Right cardiac atrium (tissue), 5 donors: ENCODE measurements at places on chromosomes 2 and 18.
A peak's percentile ranks its signal among the peaks of the same experiment; 100 is the strongest.

- no peak for DNase-seq
These were observed 236.7 kb upstream of the MYT1L start for GRCh38 chr2:2567776-2568175.

DNA sequence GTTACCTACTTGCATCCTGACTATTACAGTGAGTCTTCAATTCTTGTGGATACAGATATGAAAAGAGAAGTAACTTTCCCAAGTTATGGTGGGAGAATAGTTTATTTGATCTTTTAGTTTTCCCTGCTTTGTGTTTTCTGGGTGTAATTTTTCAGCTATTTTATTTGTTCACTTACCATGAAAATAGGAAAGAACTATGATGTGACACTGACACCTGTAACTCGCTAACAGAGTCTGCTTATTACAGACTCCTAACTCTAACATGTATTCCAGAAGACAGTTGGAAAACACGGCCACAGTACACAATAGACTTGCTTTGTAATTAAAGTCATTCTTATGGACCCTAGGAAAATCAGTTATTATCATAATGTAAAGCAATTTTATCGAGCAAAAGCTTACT, 323.2 kb downstream of the LRRTM1 start:
- no peak for DNase-seq

GRCh38 chr2:84942964-84943421, 28.0 kb upstream of the KCMF1 start:
- no peak for DNase-seq

DNA sequence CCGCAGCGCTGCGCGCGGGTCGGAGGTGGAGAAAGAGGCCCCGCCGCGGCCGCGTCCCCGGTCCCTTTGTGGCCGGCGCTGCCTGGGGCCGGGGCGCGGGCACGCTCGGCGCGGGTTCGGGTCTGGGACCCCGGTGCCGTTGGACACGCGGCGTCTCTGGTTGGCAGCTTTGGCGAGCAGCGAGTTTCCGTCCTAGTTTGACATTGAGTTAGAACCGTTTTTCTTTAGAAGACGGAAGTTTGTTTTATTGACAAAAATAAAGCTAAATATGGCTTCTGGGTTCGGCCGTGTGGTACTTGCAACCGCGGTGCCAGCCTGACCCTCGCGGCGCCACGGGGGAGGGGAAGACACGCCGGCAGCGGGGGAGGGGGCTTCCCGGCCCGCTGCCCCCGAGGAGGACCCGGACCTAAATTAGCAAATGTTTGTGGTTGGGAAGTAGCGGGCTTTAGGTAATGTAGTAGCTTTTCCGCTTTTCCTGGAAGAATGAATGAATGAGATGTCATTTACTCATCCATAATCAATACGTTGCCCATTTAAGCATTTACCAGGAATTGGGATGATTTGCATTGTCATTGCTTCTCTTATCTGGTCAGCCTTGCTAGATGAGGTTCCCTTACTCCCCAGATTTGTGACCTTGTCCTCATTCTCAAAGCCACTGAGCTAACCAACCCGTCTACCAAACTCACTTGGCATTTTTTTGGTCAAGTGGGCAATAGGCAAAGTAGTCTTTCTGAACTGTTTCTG, 530 bp downstream of the GALNT1 start:
- peak; percentile 73 for DNase-seq

DNA sequence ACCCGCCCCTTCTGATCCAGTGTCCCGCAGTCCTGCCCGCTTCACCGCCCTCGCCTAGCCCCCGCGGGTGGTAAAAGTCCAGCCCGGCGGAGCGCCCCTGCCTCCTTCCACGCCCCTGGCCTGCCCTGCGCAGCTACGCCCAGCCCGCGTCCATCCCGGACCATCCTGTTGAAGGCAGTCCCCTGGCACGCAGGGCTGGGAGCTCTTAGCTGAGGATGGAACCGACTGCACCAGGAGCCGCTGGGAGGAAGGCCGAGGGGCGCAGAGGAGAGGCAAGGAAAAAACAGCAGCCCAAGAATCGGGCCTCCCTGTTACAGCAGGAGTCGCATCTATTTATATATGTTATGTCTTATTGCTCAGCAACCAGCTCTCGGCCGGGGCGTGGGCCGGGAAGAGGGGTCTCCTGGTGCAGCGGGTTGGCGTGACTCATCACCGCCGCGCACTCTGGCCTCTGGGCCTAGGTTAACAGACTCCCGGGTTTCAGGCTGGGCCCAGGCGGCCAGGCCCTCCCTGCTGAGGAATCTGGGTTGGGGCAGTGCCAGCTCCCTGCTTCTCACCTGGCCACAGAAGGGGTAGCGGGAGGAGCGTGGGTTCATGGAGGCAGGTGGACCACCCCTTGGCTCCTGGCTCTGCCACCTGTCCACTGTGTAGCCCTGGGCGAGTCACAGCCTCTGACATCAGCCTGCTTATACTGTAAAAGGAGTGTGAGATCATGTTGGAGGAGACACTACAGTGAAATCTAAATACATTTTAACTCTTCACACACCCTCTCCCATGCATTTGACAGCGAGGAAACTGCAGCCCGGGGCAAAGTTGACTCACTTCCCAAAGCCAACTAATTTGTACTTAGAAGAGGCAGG, 13.4 kb upstream of the MAP3K2 start:
- peak; percentile 73 for DNase-seq

DNA sequence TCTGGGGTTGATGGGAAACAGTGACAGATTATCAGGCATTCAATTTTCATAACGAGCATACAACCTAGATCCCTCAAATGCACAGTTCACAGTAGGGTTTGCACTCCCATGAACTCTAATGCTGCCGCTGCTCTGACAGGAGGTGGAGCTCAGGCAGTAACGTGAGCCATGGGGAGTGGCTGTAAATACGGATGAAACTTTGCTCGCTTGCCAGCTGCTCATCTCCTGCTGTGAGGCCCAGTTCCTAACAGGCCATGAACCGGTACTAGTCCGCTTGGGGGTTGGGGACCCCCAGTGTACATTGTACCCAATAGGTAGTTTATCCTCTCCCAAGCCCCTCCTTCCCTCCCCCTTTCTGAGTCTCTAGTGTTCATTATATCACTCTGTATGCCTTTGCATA, 94.6 kb downstream of the PTH2R start:
- no peak for DNase-seq

- peak; percentile 18 for DNase-seq
These were observed 51.0 kb upstream of the CYP26B1 start for GRCh38 chr2:72198532-72199241.

- peak; percentile 36 for DNase-seq
These were observed 80.6 kb downstream of the TEX51 start for GRCh38 chr2:126979039-126980003.

DNA sequence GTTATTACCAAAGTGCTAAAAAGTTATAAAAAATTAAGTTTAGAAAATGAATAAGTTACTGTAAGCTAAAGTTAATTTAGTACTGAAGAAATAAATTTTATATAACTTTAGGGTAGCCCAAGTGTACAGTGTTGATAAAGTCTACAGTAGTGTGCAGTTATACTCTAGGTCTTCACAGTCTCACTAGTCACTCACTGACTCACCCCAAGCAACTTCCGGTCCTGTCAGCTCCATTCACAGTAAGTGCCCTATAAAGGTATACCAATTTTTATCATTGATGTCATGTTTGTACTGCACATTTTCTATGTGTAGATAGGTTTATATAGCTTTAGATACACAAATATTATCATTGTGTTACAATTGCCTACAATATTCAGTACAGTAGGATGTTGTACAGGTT, 518.3 kb upstream of the PIK3C3 start:
- no peak for DNase-seq

DNA sequence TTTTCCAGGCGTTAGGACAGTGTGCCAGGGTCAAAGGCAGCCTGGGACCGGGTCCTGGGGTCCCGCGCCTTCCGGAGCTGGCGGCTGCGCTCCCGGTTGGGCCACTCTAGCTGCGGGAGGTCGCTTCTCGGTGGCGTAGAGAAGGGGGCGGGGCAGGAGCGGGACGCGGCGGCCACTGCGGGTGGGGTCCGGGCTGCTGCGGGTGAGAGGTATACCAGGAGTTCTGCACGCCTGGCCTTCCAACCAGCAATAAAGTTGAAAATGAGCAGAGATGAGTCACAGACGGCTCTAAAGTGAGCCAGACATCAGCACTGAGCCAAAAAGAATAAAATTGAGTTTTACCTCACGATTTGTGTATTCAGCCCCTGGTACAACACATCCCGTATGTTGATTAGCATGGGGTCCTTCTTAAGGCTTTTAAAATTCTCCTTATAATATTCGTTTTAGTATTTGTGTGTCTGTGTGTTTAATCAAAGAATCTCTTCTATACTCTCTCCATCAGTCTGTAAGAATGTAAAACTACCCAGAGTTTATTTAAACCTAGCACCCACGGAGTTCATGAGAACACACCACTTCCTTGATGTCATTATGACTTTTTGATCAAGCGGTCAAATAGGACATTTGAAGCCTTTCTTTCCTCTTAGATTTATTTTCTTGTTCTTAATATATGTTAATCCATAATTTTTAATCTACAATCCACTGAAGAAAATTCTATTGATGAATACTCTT, at the start of gene C1GALT1C1L:
Gene C1GALT1C1L, minus strand, starts transcription at position 108 of the 729 bp plus-strand sequence. Its CDS starts 107 bp downstream, at position 1.
- peak; percentile 72 for DNase-seq

DNA sequence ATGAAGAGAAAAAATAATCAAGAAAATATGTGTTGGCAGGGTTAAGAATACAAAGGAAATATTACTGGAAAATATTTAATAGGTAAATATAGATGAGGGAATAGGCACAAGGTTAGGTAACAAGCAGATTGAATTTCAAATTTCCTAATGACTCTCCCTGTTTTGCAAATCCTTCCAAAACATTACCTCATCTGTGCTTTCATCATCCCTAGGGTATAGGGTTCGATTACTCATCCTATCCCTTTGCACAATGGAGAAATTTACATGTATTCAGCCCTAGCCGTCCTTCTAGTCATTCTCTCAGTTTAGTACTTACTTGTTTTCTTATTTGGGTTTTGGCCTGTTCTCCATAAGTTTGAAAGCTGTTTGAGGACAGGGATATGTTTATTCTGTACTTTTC, 864.6 kb upstream of the FSHR start:
- no peak for DNase-seq

DNA sequence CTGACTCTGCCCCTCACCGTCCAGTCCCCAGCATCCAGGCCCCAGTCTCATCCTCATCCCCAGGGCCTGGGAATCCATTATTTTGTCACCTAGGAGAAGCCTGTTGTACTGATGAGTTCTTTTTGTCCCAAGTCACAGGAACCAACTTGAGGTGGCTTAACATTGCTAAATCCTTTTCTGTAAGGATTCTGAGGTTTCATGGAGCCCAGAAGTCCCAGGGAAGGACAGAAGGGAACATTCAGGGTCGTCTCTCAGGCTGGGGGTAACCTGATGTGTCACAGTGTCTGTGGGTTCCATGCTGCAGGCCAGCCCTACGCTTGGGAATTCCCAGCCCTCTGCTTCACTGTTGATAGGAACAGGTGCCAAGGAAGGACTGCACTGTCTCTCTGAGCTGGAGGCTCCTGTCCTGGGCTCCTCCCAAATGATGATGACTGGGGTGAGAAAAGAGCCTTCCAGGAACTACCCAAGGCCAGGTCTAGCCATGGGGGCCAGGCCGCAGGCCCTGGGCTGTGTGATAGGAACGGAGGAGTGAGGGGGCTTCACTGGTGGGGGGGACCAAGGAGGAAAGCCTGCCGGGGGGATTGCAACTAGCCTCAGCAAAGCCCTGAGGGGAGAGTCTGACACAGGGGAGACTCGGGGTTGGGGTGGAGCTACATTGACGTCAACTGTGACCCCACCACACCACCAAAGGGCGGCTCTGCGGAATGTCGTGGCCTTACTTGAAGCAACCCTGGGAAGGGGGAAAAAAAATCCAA, 145.7 kb downstream of the SMAD7 start:
- peak; percentile 56 for DNase-seq

DNA sequence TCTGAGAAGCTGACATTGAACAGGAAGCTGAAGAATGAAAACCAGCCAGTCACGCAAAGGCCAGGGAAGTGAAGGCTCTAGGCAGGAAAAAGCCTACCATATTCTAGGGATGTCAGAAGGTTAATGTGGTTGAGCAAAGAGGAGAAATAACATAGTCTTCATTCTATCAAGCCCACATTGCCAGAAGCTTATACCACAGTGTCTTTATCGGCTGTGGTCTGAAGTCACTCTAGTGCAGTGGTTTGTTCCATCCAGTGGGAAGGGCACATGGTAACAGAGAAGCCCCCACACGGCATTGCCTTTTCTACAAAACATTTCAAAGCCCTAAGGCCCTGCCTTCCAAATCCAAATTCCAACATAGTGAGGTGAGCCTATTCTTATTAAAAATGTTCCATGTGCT, 311.3 kb downstream of the TNS1 start:
- no peak for DNase-seq

DNA sequence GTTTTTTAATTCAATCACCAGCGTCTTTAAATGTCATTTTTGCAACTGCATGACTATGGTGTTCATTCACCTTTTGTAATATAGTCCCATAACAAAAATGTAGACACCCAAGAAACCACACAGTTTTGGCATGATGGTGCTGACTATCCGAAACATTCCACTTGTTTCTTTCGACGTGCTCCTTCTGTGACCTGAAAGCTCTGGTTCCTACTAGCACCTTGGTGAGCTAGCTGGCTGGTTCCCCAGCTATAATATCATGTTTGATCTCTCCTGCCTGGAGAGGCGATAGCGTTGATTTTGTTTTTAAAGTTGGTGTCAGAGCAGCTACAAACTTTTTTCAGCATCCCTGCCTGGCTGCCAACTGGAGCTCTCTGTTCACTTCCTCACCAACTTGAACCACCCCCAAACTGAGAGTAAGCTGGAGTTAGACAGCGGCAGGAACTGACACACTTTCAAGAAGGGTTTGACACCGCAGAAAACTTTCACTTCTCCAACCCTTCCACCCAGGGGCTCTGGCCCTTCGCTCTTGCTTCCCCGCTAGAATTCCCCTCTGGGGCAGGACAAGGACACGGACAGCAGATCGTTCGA, 1.1 kb downstream of the ATAD2B start:
- DNase-seq = peak; percentile 57

GRCh38 chr2:86398500-86399474, 42.4 kb upstream of the KDM3A start:
- no peak for DNase-seq

DNA sequence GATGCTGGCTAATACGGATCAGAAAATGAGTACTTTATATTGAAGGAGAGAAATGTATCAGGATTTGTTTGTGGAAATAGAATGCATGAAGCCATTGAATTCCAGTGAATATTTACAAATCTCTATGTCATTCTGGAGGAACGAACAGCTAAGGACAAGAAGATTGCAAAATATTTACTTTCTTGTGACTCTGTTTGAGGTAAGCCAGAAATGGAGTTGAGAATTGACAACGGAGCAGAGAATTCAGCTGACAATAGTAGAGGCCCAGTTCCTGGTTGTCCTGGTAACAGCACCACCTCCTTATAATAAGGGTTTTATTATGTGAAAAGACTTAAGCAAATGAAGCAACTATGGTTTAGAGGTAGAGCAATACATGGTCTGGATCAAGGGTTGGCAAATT, 349.2 kb downstream of the ADCYAP1 start:
- no peak for DNase-seq
